Activated CD4-positive, alpha-beta T cell treated with anti-CD3 and anti-CD28 coated beads, Interleukin-2, amount 50 U/mL, for 48 hours (primary cell): ENCODE measurements at places on chromosomes 6 and 20.

DNA sequence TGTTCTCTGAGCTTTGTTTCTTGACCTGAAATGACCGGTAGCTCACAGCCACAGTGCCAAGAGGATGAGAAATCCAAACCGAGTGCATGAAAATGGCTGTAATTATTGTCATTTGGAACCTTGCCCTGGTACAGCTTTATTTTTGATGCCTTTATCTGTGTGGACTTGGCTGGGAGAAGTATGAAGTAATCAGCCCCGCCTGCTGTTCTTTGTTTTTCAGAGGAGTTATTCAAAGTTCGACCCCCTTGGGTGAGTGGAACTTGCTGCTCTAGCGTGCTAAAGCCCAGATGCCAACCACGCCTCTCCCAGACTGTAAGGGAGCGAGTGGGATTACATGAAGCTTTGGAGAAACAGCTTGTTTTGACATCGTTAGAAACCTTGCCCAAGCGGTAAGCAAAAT lies 48.3 kb downstream of the ECT2L start:
- no peak for DNase-seq

DNA sequence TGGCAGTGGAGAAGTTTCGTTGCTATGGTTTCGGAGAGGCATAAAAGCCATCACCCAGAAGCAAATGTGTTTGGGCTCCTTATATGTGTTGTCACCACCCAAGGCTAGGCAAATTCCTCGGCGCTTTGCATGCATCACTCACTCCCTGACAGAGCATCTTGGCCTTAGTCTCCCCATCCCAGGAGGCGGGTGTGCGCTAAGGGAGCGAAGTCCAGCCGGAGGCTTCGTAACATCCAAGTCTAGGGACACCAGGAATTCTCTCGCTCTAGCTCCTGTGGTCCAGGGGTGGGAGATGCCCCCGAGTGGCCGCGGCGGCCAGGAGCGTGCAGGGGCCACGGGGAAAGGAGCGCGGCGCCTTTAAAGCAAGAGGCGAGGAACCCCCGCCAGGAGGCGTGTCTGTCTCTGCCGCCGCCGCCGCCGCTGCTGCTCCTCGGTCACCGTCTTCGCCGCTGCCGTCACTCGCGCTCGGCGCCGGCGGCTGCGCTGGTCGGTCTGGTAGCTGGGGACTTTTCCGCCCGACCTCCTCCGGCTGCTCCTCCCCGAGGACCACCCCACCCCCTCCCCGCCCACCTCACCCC lies at the start of gene GRIK2:
TSS of gene GRIK2 (plus strand) at position 458 of the 578 bp plus-strand sequence.
- no peak for DNase-seq

DNA sequence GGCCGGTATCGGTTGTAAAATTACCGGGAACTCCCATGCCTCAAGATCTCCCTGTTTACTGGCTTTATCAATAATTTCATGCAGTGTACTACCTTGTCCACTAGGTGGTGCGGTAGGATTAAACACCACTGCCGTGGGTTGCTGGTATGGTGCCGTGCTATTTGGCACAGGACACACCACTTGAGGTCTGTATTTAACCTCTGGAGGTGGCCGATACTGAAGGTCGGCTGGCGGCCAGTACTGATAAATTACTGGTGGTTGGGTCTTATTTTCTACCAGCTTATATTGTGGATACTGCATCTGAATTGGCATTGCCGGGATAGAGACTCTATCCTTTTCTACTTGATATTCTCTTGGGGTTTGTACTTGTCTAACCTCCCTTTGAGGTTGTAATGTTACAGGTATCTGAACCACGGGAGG lies 14.3 kb upstream of the PTCRA start:
- DNase-seq: peak; percentile 57

- DNase-seq: no peak
These were observed 359.7 kb downstream of the BTBD9 start for GRCh38 chr6:38279963-38280588.

GRCh38 chr6:30687659-30688431 lies 1.4 kb upstream of the PPP1R18 start:
- DNase-seq: peak; percentile 12

- no peak for DNase-seq
These were observed 16.7 kb downstream of the NEDD9 start for GRCh38 chr6:11215773-11216172.

DNA sequence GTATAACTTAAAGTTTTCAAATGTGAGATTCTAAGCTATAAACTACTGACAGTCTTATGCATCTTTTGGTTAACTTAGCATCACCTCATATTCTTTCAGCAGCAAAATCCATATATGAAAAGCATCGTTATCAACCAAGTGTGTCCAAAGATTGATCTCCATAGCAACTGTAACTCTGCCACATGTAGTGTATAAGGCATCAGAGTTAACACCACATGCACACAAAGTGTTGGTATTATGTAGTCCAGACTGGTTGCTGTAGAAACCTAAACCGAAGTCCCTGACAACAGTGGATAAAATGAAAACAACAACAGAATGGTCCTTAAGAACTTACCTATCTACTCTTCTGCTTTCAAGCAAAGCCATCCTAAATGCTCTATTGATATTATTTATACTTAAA lies 39.6 kb downstream of the PDSS2 start:
- DNase-seq: no peak
